Lower lobe of right lung (tissue), 2 donors: ENCODE measurements at places on chromosomes 11 and 22. TPM values are rescaled to one million over a fixed set of nuclear protein-coding genes. Genes with fewer than 3 reads are reported as not detected.
A peak's percentile ranks its signal among the peaks of the same experiment; 100 is the strongest.

- no peak for DNase-seq
Observed at GRCh38 chr11:121929581-121929980, 186.4 kb downstream of the BLID start.

DNA sequence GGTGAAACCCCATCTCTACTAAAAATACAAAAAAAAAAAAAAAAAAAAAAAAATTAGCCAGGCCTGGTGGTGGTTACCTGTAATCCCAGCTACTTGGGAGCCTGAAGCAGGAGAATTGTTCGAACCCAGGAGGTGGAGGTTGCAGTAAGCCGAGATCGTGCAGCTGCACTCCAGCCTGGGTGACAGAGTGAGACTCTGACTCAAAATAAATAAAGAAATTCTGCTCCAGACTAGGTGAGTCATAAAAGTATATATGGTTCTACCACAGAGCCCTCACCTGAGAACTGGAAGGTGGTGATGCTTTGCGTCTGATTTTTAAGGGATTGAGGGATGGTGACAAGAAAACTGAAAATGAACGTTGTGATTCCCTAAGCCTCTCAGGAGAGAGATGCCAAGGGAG is 58.4 kb downstream of the NTM start:
- DNase-seq, result no peak

DNA sequence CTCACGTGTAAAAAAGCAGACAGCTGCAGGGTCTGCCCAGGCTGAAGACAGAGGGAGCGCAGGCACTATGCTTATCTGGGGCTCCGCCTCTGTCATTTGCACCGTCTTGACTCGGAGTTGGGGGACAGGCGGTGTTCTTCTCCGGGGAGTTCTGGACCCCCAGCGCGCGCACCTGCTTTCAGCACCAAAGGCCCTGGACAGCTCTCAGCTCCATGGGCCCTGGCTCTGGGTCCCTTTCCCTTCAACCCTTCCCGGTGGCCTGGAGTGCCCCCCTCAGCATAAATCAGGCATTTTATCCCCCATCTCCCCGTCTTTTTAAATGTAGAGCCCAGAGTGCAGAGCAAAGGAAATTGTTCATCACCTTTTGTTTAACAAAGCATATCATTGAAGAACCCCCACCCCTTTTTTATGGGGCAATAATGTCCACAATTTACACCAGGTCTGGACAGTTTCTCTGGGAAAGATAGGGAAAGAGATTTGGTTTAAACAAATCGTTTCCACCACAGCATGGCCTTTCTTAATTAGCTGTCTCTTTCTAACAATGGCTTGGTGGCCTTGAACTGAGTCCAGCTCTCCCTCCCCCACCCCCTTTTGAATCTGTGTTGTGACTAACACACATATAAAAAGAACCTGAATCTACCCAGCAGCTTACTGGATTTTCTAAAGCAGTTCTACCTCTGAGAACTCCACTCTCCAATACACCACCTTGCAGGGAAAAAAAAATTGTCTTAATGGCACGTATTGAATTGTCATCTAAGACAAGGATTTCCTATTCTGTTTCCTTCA is 1.7 kb downstream of the SEZ6L start:
- DNase-seq, result no peak

DNA sequence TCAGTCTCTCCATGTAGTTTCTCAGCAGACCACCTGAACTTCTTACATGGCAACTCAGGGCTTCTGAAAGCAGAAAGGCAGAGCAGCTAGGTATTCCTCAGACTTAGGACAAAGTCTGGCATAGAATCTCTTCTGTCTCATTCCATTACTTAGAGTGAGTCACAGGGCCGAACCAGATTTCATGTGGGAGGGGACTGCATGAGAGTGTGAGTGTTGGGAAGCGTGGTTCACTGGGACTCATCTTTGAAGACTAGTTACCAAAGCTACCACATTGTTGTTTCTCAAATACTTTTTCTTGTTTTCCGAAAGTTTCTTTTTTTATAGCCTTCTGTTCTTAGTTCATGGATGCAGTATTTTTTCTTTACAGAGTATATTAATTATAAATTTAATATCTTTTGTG is 36.1 kb upstream of the SCN3B start:
- no peak for DNase-seq

DNA sequence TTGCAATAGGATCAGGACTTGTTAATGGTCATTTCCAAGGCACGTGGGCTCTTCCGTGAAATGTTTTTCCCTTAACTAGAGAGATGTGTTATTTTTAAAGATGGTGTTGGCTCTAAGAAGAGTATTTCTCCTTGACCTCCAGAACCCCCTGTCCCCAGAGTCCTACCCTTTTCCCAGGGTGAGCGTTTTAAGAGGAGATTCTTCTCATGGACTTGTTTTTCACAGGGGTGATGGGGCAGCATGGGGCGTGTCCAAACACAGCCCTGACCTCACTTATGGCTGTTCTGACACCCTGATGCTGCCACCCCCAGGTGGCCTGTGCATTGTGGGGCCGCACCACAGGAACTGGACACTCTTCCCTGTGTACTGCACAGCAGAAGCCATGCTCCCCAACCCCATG is 335.7 kb downstream of the TBC1D22A start:
- DNase-seq, result no peak

DNA sequence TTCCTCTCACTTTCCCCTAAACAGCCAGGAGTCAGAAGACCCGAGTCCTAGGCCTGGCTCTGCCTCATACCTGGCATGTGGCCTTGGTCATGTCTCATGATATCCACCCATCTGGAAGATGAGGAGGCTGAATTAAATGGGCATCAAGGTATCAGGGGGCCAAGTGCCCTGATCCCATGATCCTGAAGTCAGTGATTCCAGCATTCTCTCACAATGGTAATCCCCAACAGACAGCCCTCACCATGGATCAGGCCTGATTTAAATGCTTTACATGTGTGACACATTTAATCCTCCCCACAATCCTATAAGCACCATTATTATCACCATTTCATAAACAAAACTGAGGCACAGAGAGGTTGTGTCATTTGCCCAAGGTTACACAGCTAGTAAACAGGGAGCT is 70.0 kb downstream of the PDE2A start:
- DNase-seq, result no peak

- DNase-seq, result no peak
Observed at GRCh38 chr11:127859941-127860354, 727.4 kb downstream of the ETS1 start.

DNA sequence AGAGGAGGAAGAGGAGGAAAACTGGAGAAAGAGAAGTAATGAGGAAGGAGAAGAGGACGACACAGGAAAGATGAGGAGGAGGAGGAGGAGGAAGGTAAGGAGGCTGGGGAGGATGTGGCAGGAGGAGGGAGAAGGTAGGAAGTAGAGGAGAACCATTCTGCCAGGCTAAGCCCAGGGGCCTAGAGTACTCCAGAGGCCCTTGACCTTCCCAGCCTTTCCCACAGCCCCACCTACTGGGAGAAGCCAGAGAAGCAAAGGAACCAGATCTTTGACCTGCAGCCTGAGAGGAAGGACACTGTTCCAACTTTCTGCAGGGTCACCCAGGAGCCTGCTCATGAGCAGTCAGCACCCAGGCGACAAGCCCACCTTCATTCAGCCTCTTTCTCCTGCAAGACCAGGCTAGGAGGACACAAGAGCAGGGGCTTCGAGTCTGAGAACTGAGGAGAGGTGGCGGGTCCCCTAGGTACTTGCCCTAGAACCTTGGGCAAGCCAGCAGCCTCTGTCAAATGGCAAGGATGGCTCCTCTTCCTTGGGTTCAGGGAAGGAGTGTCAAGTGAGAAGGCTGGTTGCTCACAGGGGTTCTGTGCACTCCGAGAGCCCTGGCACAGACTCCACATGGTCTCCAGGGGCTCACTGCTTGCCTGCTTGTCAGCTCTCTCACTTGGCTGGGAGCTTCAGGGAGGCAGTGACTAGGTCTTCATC is 27.9 kb upstream of the OAF start:
- DNase-seq, result no peak

DNA sequence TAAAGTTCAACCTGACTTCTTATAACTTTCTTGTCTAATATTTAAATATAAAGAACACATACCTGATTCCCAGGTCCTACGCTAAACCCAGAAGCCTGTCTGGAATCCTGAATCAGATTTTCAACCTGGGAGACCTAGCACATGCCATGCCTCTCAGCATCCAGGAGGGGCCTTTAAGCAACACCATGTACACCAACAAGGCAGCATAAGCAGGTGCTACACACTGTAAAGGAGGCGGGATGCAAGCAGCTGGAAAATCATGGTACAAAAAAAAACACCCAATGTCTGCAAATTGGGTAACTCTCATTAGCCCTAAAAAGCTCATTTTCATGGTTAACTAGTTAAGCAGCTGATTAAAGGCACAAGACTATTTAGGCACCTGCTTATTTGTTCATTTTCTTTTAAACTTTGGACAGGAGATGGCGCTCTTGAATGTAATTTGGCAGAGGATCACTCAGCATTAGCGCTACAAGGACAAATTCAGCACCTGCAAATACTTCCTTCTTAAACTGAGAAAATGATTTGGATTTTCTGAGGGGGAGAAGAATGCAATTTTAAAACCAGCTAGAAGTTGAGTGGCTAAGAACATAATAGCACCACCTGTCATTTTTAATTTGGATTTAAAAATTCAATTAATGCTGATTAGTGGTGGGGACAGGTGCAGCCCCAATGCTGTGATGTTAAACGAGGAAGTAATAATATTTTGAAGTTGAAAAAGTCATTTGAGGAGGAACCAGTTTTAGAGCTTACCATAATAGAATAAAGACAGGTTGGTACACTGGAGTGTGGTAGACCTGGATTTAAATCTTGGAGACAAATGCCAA is 104.0 kb downstream of the FAR1 start:
- no peak for DNase-seq

DNA sequence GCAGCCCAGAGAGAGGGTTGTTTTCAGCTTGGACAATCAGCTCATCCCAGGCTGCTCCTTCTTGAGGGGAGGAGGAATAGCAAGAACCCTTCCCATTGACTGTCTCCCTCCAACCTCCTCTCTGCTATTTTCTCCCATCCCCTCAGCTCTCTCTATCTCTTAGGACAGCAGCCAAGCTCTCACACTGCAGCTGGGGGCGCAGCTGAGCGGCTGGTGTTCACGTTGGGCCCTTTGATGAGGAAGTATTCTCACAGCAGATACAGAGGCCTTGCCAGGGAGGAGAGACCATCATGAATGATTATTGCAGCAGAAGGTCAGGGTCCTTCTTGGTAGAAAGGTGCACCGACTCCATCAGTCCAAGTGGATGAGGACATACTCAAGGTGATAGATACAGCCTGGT is 26.5 kb upstream of the CADM1 start:
- DNase-seq, result no peak

DNA sequence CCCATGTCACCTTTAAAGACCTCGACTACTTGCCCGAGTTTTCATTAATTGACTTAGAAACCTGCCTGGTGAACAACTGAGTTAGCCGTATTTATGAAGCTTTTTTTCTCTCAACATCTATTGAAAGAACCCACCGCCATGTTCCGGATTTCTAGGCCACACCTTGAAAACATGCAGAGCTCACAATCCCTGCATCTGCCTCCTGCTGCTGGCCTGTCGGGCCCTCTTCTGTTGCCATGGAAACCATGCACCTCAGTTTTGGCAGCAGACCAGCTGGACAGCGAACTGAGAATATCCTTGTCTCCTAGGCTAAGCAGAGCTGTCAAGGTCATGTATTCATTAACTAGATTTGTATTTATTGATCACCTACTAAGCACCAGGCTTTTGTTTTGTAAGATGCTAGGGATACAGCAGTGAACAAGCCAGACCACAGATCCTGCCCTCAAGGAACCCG is 4.3 kb upstream of the PATZ1 start:
- DNase-seq, result no peak

DNA sequence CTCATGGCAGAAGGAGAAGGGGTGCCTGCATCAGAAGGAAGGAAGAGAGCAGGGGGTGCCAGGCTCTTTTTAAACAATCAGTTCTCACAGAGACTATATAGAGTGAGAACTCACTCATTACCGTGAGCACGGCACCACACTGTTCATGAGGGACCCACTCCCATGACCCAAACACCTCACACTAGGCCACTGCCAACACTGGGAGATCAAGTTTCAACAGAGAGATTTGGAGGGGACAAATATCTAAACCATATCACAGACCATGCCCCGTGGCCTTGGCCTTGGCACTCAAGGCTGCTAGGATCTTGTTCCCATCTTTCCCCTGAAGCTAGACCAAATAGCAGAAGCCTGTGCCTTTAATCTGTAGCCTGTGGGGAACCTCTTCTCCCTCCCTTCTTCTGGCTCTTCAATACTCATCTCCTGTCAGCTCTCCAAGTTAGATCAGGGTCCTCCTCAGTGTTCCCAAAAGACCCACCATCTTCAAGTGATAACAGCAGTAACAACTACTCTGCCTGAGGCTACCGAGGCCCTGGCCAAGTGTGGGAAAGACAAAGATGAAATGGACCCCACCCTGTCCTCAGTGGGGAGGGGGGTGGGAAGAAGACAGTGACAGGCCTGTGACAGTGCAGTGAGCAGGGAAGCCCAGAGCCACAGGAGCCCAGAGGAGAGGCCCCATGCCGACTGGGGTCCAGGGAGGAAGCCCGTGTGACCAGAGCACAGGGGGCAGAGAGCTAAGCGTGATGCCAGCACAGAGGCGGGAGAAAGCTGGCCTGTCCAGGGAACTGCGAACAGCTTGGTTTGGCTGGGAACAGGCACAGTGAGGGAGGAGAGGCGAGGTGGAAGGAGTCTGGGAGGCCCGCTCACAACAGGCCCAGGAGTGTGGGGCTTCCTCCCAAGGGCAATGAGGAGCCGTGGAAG is 72.6 kb downstream of the MYO7A start:
- peak; percentile 23 for DNase-seq

GRCh38 chr22:20423008-20423905 is 14.4 kb downstream of the SCARF2 start:
- DNase-seq, result peak; percentile 48

GRCh38 chr22:38214302-38215056 is 12.7 kb downstream of the MAFF start:
- peak; percentile 83 for DNase-seq

GRCh38 chr11:67434395-67434881 is 3.0 kb downstream of the PTPRCAP start:
- no peak for DNase-seq

DNA sequence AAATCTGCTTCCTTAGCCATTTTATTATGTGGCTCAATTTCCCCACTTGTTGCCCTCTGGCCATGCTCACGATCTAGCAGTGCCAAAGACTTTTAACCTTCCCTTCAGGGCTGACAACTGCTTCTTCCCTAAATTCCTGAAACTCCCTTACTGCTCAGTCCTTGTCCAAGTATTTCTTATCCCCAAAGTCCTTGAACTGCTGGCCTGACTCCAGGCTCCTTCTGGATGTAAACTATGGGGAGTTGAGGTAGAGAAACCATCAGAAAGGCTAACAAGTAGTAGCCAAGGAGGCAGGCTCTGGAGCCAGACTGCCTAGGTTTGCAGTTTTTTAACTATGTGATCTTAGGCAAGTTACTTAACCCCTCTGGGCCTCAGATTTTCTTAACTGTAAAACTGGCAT is 258.7 kb upstream of the CCDC90B start:
- DNase-seq, result no peak

- DNase-seq, result peak; percentile 86
Observed at GRCh38 chr22:36913427-36914389, at the start of gene CSF2RB. Gene CSF2RB, plus strand, starts transcription at chr22:36913628. Its CDS starts 8,580 bp downstream, at chr22:36922208.

Gene EHF
- 60.5 TPM for total RNA-seq

Gene OR4A16
- total RNA-seq, result not detected

Gene UPK2
- not detected for total RNA-seq

Gene AMOTL1
- 57.2 TPM for total RNA-seq

Gene TIMP3
- total RNA-seq, result 390 TPM

Gene EED
- total RNA-seq, result 21.0 TPM

Gene IL18
- total RNA-seq, result 48.7 TPM

Gene GUCY1A2
- 23.5 TPM for total RNA-seq

Gene TYR
- total RNA-seq, result not detected

Gene TEX12
- not detected for total RNA-seq

Gene SSTR3
- not detected for total RNA-seq

Gene ASRGL1
- 39.7 TPM for total RNA-seq

Gene ZDHHC8
- 77.2 TPM for total RNA-seq

Gene INTS4
- total RNA-seq, result 35.4 TPM

Gene CATSPER1
- total RNA-seq, result 3.6 TPM
